ENCODE measurements at places on chromosomes 13 and 19.

GRCh38 chr13:100334214-100334613 is 245.3 kb downstream of the PCCA start:
- DNase-seq, result no peak

GRCh38 chr19:4405977-4406376 is 3.5 kb downstream of the CHAF1A start:
- DNase-seq, result no peak

DNA sequence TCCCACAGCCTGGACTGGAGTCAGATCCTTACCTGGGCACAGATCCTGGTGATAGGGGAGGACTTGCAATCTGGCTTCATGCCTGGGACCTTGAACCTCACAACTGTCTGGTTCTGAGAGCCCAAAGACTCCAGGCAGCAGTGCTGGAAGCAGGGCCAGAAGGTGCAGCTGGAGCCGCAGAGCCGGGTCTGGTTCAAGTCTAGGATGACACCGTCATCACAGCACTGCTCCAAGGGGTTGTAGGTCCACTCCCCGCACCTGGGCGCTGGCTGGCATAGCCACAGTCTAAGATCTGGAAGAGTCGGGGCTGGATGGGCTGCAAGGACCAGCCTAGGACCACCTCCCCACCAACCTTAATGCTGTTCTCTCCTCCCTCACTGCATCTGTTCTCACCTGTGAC is 677 bp downstream of the IGFL4 start:
- no peak for DNase-seq

DNA sequence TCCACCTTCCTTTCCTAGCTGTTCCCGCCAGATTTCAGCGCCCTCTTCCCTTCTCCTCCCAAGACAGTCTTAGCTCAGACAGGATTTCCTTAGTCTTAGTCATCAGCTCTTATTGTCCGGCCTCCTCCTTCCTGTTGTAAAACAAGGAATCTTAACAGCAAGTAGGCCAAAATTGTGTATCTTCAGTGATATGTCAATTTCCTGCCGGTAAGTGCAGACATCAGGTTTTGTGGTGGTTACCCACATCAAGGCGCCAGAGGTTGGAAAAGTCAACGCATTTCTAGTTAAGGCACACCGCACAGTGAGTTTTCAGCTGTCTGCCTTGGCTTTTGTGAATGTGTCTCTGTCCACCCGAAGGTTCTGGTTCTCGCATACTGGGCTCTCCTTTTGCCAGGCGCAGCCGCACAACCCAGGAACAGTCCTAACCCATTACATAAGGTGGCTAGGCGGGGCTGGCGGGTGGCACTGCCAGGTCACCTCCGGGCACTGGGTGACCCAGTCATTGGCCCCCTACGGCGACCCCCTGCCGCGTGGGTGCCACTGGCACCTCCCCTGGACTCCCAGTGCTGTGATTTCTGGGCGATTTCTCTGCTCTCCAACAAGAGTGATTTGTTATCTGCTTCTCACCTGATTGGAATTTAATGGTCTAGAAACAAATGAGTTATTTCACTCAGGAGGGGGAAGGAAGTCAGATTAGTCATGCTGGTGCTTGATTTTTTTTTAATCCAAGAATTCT is 12.9 kb downstream of the COL4A2 start:
- peak; percentile 92 for DNase-seq

- DNase-seq, result no peak
Measured at GRCh38 chr13:99863789-99864626, 107.6 kb downstream of the ZIC5 start.

All from fibroblast of skin of right biceps (primary cell).